ENCODE measurements at places on chromosomes 1 and 21.

DNA sequence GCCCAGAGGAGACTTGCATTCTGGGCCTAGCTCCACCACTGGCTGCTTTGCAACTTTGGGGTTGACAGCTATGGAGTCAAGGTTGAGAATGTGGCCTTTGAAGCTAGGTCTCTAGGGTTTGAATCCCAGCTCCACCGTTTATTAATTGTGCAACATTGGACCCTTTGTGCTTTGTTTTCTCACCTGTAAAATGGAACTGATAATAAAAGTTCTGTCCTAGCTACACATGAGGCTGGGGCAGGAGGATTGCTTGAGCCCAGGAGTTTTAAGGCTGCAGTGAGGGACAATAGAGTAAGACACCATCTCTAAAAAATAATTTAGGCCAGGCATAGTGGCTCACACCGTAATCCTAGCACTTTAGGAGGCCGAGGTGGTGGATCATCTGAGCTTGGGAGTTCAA is 15.2 kb upstream of the LMNA start:
- DNase-seq, result no peak

DNA sequence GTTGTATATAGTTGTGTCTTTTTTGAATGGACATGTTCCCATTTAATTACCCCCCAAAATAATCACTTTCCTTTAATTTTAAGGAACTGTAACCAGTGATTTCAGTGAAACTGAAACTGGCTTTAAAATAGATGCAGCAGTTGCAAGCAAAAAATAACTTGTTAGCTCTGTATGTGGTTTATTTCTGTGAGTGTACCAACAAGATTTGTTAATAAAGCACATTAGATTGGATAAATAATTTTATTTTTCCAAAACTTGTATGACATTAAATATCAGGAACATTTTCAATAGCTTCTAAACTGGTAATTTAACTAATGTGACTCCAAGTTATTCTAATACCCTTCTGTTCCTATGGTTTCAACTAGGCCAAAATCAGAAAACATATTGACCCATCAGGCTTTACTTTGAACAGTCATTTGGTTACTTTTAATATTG is 184.3 kb upstream of the CACYBP start:
- DNase-seq, result no peak

DNA sequence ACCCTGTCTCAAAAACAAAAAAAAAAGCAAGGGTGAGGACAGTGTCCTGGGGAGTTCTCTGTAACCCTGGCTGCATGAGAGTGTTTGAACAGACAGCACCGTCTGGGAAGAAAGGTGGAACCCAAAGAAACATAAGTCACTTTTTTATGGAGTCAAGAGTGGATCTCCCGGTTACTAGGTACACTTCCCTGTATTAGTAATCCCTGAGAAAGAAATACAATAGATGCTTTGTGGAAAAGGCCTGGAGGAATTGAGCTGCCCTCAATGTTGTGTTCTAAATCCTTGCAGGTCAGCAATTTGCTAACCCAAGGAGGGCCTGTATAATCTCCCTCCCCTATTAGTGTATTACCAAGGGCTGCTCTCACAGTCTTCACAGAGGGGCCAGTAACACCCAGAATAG is 16.6 kb downstream of the DEGS1 start:
- no peak for DNase-seq

GRCh38 chr1:7642781-7643529 is 128.1 kb upstream of the VAMP3 start:
- DNase-seq, result no peak

GRCh38 chr1:11342621-11343032 is 69.6 kb downstream of the UBIAD1 start:
- no peak for DNase-seq

GRCh38 chr21:29056538-29057050 is 16.9 kb downstream of the CCT8 start:
- DNase-seq, result no peak

DNA sequence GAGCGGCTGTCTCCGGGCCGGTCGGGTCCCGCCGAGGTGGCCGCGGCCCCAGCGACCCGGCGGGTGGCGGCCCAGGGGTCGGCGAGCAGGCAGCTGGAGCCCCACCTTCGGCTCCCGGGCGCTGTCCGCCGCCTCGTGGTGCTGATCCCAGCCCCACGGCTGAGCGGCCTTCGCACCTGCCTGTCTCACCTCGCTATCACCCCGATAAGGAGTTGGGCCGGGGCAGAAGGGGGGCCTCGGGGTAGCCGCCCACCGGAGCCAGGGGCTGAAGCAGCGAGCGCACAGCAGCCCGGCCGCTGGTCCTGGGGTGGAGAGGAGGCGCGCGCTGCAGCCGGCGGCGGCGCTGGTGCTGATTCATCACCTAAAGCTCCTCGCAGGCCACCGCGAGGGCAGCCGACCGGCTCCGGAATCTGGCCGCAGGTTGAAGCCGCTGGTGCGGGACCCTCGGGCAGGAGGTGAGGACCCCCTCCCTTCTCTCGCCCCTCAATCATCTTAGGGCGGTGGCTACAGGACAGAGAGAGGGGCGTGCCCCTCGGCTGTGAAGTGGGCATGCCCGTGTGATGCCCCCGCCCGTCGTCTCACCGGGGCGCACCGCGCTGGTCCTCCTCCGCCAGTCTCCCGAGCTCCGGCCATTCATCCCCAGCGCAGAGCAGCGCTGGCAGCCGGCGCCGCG is 575 bp downstream of the TRIM67 start:
- peak; percentile 62 for DNase-seq

GRCh38 chr1:78388275-78388674 is 102.5 kb upstream of the PTGFR start:
- no peak for DNase-seq

- DNase-seq, result no peak
Measured at GRCh38 chr1:89172468-89173143, 3.2 kb downstream of the GBP7 start.

GRCh38 chr1:8338526-8339202 is 20.8 kb downstream of the SLC45A1 start:
- no peak for DNase-seq

DNA sequence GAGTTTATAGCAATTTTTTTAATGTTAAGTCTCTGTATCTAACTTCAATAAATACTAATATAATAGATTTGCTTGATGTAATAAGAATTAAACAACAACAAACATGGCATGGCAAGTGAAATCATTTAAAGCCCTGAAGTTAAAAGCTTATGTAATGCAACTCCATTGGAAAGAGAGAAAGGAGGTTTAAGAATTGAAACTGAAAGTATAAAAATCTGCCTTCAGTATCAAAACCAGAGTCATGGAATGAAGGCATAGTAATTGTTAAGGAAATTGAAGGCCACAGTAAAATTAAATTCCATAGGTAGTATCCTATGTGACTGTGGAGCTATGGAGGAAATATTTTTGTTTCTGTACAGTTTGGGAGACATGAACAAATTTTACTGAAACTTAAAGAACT is 55.1 kb downstream of the PRDX6 start:
- DNase-seq, result no peak

- no peak for DNase-seq
Measured at GRCh38 chr1:64515427-64515826, 45.5 kb downstream of the CACHD1 start.

GRCh38 chr1:69441496-69441895 is 126.2 kb upstream of the LRRC7 start:
- no peak for DNase-seq

DNA sequence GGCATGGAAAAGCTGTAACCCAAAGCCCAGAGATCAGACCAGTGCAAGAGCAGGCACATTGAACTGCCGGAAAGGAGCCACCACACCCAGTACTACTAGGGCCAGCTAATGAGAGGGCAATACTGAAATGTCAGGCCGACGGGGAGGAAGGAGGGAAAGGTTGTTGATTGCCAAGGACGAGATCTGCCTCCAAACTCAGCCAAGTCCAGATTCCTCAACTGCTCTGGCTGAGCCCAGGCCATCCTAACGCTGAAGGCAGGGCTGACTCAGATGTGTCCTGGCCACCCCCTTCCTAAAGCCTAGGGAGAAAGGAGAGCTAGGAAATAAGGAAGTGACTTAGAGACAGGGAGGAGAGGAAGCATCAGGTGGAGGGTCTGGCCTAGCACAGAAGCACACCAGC is 42.1 kb upstream of the IPO9 start:
- no peak for DNase-seq

GRCh38 chr1:233244183-233244582 is 51.3 kb downstream of the PCNX2 start:
- DNase-seq, result peak; percentile 19

DNA sequence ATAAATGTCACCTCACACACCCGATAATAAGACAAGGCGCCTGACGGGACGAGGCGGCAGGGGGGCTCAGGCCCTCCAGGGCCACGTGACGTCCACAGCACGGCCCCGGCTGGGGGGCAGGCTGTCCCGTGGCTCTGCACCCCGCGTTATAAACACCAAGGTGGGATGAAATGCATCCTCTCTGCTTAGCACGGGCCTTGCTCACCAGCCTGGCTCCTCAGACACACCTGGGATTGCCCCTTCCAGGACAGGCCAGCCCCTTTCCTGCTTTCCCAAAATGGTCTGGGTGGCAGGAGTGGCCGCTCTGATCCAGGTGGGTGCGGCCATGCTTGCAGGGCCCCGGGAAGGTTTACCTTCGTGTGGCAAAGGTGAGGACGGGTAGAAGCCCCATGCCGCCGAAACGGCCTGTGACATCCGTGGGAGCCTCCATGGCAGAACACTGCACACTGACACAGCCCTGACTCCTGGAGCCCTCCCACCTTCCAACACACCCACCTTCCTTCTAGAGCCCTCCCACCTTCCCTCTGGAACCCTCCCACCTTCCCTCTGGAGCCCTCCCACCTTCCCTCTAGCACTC is 35.9 kb downstream of the SLC19A1 start:
- DNase-seq, result no peak
